ENCODE measurements at places on chromosomes 4 and X.

DNA sequence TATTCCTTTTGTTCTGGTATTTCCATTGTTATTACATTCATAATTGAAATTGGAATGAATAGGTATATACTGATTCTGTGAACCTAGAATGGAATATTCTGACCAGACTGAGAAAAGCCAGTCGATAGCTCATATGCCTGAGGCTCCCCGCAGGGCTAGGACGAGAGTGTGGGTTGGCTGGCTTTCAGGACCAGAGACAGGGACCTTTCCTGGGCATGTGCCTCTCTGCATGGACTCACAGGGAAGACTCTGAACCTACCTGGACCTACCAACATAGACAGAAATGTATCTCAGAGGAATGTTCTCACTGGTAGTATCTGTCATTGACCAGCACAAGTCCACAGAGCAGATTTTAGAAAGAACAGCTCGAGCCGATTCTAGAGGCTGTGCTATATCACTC, 214.6 kb downstream of the FRMPD4 start:
- DNase-seq, result no peak

DNA sequence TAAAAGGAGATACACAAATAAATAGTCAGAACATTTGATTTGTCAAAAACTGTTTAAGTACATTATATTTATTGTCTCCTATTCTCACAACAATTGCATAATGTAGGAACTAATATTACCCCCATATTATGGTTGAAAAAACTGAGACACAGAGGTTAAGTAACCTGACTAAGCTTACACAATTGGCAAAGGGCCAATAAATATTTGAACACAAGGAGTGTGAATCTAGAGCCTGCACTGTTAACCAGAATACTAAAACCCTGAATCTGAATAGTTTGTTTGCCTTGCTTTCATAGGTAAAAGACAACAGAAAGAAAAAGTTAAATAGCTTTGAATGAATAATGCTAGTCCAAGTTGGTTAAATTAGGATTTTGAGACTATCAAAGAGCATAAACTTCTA, 55.2 kb downstream of the IL13RA2 start:
- no peak for DNase-seq

GRCh38 chrX:24410514-24411189, 50.2 kb downstream of the SUPT20HL1 start:
- no peak for DNase-seq

DNA sequence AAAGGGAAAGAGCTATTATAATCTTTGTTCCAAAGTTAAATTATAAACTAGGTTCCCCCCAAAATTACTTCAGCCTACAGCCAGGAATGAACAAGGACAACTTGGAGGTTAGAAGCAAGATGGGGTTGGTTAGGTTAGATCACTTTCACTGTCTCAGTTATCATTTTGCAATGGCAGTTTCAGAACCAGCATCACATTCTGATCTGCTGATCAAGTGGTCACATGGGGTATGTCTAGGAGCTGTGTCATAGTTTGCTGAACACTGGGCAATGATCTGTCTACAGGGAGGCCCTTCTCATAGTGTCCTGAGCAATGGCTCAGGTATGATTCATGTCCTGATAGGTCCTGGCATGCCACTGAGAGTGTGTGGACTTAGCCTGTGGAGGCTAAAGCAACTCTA, 41.6 kb upstream of the XIAP start:
- DNase-seq, result peak; percentile 63

DNA sequence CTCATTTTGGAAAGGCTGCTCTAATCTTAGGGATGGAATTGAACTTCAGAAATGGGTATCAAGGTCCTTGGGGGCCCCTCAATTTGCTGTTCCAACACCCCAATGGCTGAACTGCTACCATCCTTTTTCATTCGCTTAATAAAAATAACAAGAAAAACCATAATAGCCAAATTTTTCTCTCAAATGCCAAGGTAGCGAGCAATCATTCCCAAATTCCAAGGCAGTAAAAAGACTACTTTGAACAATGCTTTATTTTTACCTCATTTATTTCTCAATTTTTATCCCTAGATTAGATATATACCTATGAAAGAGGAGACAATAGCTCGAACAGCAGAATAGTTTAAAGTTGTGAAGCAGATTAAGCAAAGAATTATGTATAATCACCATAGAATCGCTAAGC, 323.4 kb upstream of the SLC7A11 start:
- DNase-seq, result no peak

GRCh38 chr4:8176547-8177399, 18.2 kb upstream of the ABLIM2 start:
- DNase-seq, result peak; percentile 75

- no peak for DNase-seq
These were observed 36.0 kb downstream of the MED28 start for GRCh38 chr4:17650406-17650805.

DNA sequence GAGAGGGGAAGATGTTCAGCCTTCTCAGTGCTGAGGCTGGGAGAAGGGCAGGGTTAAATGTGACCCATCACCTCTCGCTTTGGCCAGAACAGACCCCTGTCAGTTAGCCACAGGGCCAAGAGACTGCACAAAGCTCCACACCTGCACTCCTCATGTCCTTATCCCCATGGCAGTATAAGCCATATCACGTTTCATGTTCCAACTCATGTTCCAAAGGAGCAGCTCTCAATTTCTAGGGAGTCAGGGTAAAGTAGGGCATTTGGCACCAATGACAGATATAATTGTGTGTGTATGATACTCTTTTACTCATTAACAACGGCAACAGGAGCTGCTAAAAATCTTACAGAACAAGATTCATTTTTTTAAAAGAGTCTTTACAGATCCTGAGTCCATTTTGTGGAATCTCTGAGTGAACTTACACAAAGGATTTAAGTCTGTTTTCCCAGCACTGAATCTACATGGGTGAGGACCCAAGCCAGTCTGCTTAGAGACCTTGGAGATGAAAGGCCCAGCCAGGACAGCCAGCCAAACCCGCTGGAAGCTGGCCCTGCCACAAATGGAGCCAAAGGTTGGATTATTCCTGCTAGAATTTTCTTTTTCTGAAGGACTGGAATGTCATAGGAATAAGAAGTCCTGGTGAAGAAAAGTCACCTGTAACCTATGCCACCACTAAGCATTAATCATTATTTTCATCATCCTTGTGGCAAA, 129.1 kb upstream of the SMAD1 start:
- no peak for DNase-seq

DNA sequence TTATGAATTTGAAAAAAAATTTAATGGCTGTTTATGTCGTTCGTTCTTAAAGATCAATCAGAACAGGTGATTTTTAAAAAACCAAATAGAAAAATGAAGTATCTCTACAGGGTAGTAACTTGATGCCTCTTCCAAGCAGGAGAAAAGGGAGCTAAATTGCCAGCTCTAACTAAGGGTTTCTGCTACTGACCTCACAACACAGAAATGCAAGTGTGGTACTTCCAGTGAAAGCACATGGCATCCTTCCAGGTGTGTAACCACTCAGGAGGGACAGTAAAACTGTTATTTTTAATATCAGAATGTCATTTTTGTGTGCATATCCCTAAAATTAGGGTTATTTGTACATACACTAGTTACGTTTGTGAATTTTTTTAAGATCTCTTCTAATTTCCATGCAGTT, 116.8 kb upstream of the ZCCHC13 start:
- no peak for DNase-seq

DNA sequence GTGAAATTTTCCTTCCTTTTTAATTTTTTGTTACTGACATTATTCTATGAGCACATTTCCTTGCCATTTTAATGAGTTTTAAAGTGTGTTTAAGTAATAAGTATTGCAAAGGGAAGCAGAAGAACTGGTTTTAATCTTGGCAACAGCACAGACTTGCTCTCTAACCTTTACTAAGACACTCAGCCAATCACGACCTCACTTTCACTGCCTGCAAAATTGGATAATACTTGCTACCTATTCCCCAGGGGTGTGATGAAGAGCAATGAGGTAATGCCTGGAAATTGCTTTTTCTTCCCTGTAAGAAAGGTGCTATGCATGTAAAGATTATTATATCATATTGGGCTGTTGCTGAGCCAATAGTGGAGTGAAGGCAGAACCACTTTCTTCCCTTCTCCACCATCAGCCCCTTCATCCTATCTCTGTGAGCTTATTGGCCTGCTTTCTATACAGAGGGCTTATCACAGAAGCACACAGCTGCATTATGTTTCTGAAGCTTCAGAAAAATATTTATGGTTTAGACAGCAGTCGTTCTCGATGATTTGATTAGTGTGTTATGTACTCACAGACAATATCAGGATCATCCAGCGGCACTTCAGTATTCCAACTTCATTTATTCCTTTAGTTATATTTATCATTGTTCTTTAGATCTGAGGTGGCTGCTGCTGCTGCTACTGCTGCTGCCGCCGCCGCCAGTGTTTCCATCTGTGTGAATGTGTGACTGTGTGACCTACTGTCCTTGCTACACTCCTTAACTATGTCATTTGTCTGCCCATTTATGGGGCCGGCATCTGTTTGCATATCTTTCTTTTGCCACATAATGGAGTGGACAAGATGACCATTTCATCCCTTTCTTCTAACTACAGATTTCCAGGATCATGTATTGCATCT, 255.1 kb downstream of the C4orf33 start:
- no peak for DNase-seq

DNA sequence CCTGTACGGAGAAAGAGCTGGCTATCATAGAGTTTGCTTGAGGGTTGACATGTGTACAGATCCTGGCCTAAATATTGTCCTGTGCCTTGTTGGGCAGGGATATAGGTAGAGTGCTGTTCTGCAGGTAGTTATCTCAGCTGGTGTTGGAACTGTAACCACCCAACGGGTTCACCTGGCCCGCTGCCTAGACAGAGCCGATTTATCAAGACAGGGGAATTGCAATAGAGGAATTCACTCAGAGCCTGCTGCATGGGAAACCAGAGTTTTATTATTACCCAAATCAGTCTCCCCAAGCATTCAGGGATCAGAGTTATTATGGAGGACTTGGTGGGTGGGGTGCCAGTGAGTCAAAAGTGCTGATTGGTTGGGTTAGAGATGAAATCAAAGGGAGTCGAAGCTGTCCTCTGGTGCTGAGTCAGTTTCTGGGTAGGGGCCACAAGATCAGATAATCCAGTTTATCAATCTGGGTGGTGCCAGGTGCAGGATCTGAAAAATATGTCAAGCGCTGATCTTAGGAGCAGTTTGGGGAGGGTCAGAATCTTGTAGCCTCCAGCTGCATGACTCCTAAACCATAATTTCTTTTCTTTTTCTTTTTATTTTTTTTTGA, 42.5 kb upstream of the XIAP start:
- no peak for DNase-seq

DNA sequence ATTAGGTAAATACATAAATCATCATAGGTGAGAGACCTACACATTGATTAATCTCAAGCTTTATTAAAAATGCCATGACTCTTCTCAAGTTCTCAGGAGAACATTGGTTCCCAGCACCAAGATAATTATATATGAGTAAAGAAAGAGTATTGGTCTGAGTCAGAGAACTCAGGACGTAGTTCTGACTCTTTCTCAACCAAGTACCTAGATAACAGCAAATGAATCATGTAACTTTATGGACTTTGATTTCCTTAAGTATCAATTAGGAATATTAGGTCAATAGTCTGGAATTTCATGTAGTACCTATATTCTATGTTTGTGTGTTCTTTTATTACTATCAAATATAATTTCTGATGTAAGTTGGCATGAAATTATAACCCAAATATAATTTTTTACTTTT, 409.9 kb downstream of the GABRG1 start:
- DNase-seq, result no peak

DNA sequence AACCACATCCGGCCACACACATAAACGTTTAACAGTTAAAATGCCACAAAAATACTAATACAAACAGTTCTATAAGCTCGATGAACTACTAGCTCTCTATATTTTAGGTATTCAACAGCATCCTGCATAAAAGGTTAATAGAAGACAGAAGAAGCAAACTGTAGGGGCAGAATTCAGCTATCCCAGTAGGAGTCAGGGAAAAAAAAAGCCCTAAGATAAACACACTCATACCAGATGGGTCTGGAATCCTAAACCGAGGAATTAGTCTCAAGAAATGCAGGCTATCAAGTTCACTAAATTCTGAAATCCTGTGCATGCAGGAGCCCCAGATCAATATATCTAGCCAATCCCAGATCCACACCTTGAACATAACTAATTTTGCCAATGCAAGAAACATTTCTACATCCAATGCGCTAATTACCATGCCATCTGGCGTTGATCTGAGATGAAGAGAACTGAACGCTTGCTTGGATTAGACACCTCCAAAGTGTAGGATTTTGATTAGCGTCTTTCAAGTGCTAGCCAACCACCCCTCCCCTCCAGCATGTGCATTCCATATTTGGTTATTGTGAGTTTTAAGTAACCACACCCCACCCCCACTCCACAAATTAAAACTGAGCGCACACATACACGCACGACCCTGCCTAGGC, 512.2 kb upstream of the INTU start:
- no peak for DNase-seq

DNA sequence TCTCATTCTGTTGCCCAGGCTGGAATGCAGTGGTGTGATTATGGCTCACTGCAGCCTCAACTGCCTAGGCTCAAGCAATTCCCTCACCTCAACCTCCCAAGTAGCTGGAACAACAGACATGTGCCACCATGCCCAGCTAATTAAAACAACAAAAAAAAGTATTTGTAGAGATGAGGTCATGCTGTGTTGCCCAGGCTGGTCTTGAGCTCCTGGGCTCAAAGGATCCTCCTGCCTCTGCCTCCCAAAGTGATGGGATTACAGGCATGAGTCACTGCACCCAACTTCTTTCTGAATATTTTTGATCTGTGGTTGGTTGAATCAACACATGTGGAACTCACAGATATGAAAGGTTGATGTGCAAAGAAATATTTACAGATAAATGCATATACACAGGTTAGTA, 18.5 kb upstream of the SEPTIN11 start:
- DNase-seq, result no peak

DNA sequence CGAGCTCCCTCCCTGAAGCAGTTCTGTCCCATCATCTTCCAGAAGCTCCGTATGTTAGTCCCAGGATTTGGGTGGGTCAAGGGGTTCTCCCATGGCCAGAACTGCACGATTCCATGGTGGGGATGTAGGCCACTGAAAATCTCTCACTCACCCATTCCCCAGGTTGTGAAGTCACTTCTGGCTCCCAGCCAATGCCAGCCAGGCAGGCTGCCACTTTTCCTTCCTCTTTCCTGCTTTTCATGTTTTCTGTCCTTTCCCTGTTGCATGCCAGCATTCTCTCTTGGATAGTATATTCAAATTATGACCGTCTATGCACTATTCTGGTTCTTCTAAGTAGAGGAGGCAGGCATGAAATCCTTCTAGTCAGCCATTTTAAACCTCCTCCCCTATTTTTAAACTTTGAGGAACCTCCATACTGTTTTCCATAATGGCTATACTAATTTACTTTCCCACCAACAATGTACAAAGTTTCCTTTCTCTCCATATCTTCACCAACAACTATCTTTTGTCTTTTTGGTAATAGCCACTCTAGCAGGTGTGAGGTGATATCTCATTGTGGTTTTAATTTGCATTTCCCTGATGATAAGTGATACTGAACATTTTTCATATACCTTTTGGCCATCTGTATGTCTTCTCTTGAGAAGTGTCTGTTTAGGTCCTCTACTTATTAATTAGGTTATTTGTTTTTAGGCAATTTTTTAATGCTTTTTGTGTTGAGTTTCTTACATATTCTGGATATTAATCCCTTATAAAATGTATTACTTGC, 182.1 kb upstream of the TET2 start:
- no peak for DNase-seq

Data from AG08395 (cell line).